ENCODE measurements at places on chromosomes 7 and 10.

DNA sequence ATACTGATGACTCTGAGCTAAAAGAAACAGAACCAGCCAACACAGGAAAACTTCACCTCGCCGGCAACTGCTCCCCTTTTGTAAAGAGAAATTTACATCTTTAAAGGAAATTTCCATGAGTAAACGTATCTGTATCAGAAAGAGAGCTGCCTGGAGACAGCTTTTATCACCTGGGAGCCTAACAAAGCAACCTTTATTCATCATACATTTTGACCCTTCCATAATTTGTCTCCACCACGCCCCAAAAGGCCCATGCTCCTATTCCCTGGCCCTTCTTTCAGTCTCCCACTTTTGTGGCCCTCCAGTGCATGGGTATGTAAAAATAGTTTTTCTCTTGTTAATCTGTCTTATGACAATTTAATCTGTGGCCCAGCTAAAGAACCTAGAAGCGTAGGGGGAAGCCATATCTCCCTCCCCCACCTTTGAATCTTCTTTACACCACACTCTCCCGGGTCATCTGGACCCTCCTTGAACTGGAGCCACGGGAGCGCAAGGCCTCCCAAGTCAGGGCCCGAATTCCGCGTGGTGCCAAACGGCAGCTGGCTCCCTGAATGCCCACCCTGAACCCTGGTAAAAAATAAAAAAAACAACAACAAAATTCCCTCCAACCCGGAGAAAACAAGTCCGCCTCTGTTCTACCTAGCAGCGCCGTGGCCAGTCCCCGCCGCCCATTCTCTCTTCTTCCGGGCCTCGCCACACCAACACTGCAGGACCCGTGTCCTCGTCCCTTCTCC, 15.4 kb upstream of the FKBP9 start:
- DNase-seq, result no peak

GRCh38 chr10:47143473-47143872, 156.5 kb upstream of the GDF10 start:
- no peak for DNase-seq

DNA sequence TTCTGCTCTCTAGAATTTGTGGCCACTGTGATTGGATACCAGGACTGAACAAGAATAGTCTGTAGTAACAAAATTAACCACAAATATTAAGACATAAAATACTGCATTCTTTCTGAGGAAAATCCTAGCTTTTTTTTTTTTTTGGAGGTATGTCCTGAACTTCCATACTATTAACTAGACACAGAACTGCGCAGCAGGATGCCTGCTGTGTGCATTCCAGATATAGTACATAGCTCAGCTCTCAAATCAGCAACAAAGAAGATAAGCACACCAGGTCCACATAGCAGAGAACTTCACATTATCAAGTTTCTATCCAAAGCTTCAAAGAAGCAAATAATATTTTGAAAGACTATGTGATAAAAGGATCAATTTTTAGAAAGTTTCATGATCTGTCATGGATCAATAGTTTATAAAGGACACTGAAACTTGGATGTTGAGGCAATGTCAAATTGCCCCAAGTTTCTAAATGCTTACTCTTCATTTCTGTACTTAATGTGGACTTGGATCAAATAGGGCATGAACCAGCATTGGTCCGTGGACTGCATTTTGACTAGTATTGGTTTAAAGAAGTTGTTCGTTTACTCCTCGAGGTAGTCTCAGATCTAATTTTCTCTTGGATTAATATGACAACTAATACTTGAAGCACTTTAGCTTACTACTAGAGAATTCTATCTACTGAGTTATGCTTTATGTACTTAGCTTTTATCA, 15.4 kb downstream of the NAMPT start:
- no peak for DNase-seq

DNA sequence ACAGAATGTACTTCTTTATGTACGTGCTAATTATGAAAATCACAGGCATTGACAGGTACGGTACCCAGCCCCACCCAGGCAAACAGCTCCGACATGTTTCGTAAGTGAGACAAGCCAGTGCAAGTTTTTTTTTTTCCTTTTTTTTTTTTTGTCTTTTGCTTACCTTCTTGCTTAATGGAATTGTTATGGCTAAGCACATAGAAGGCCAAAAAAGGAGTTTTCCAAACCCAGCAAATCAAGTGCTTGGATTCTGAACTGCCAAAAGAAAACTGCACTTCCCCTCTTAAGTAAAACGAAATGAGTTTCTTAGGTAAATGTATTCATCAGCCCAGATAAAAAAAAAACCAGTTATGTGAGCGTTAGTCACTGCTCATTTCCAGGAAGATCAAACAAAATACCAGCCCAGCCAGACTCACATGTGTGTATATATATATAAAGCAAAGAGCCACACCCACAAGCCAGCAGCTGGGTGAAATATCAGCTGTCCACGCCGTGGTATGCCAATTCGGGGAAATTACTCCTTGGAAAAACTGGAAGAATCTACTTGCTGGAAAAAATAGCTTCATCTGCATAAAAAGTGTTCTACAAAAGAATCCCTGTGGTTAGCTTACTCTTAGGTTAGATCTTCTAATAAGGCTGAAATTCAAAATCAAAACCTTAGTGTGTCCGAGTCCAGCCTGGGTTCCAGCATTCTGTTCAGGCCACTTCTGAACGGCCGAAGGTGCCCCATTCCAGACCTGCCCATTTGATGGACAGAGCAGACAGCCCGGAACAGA, 8.0 kb downstream of the KLF6 start:
- DNase-seq, result peak; percentile 65

DNA sequence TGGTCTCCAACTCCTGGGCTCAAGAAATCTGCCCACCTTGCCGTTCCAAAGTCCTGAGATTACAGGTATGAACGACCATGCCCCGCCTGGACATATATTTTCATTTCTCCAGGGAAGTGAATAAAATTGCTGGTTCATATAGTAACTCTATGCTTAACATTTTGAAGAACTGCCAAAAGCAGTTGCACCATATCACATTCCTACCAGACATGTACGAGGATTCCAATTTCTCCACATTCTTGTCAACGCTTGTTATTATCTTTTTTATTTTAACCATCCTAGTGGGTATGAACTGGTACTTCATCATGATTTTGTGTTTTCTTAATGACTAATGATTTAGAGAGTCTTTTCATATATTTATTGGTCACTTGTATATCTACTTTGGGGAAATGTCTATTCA, 21.9 kb upstream of the CPN1 start:
- DNase-seq, result no peak

- DNase-seq, result no peak
Observed at GRCh38 chr7:126791306-126791705, 461.4 kb downstream of the GRM8 start.

DNA sequence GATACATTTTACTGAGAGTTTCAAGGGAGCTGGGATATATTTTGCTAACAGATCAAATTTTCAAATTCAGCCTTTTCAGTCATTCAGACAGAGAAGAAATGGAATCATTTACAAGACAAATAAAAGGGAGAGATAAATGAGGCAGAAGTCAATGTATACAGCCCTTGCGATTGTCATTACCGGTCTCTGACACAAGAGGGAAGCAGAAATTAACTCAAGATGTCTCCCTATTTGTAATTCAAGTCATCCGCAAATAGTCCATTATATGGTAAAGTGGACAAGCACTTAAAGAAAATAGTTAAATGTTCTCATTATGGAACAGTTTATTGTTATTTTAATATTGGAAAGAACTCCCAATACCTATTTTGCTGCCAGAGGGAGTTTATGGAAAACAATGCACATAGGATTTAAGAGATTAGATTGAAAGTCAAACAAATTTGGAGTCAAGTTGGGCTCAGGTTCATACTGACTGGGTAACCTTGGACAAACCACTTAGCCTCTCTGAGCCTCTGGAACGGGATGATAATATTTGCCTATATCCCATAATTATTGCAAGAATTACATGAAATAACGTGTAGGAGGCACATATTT, 89.3 kb upstream of the PRKCQ start:
- no peak for DNase-seq

DNA sequence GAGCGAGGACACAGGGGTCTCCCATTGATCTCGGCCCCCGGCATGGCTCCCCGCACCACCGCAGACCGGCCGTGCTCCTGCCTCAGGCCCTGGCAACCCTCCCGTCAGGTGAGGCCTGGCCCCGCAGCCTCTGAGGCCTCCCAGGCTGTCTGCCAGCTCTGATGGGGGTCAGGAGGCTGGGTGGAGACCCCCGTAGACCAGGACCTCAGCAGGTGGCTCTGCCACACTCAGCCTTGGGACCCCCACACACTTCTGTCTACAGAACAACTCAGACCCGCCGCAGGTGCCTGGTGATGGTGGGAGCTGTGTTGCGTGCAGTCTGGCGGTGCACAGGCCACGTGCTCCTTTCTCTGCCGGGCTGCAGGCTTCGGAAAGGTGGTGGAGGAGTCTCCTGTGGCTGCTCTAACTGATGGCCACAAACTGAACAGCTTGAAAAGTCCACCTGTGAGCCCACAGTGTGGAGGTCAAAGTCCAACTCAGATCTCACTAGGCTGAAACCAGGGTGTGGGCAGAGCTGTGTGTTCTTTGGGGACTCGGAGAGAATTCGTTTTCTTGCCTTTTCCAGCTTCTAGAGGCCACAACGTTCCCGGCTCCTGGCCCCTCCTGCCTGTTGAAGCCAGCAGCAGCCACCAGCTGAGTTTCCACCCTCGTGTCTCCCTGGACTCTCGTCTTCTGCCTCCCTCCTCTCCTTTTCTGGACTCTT, 62.5 kb downstream of the PWWP2B start:
- DNase-seq, result no peak

DNA sequence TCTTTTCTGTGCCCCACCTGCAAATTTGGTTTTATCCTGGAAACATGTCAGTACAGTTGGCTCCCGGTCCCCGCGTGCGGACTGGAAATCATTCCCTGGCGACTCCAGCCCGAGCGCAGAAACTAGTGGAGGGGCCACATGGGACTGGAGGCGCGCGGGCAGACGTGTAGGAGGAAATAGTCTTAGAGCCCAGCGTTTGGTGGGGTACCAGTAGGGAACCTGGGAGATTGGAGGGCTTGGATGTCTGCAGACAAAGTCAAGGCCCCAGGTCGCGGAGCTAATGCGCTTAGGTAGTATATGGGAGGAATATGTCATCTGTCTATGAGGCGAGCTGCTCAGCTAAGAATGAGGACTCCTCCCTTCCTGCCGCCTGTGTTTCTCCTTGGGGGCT, 1.3 kb downstream of the GALNT17 start:
- DNase-seq, result no peak

GRCh38 chr7:157896774-157897555, 560.2 kb downstream of the DNAJB6 start:
- DNase-seq, result no peak

GRCh38 chr10:58180666-58181065, 87.0 kb downstream of the IPMK start:
- no peak for DNase-seq

DNA sequence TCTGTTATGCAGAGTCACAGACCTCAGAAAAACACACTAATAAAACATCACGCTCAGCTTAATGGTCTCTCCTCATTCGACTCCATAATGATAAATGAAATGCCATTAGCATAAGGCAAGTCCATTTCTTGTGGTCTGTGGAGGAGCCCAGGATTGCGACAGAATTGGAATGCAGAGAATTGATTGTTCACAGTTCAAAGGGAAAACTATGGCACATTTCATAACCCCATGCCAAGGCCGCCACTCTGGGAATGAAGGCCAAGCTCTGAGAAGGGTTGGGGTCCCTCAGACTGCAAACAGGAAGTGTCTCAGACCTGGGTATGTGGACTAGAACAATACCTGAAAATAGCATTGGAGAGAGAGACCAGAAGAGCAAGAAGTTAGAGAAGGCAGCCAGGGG, 398.9 kb downstream of the ADRA2A start:
- no peak for DNase-seq

DNA sequence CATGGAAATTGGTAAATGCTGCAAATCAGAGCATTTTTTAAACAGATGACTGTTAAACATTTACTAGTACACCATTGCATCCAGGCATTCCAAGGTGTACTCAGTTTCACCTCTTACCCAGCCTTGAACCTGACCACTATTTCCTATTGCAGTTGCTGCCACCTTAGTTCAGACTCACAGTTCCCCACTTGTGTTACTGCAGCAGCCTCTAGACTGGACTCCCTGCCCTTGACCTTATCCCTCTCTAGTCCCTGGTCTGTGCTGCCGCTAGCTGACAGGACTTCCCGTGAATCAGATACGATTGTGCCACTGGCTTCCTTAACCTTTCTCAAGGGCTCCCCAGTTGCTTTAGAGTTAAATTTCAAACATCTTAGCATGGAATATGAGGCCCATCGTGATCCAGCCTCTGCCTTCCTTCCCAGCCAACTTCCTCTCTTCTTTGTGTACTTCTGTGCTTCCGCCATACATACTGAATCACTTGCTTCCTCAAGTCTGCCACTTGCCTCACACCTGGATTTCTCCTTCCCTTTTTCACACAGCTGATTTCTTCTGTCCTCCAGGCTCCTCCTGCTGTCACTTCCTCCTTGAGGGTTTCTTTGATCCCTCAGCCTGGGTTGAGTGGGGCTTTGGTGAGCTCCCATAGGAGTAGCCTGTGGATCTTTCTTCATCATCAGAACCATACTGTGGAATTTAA, 118.7 kb upstream of the GJD4 start:
- DNase-seq, result no peak

- no peak for DNase-seq
Observed at GRCh38 chr10:131660427-131660826, 240.4 kb upstream of the PPP2R2D start.

DNA sequence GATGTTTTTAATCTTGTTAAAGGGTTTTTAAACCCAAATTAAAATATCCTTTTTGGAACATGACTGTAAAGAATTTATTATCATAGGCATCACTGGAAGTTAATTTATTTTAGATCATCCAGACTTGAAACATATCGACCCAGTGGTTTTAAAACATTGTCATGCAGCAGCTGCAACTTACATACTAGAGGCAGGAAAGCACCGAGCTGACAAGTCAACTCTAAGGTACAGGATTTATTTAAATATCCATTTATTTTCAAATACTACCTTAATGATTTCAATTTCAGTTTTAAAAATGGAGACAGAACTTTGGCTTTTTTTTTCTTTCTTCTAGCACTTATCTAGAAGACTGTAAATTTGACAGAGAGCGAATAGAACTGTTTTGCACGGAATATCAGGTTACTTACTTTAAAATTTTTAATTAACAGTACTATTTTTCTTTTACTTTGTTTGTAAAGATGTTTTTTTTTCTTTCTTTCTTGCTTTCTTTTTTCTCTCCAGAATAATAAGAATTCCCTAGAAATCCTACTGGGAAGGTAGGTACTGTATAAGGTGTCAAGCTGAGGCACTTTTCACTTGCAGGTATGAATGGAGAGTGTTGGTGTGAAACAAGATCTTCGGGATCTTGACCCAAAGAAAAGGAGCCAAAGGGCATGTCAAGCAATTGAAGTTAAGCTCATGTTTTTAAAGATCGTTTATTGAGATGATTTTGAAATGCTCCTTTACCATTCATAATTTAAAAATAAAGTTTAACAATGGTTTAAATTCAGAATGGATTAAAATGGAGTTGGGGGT, 1.8 kb downstream of the COMMD3 start:
- no peak for DNase-seq

DNA sequence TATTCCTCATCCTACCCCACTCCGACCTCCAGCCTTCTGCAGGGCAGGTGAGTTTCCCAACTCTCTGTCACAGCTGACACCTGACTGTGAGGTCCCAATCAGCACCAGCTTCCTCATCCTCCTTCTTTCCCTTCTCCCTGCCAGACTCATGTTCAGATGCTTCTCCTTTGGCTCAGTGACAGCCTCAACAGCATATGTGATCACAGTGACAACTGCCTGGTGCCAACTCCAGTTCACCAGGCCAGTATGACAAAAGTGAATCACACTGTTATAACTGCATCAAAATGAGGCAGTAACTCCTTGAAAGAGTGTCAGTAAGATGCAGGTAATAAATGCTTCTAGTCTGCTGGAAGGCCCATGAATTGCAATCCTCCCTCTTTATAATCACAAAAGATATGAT, 46.8 kb upstream of the NFE2L3 start:
- DNase-seq, result no peak

- DNase-seq, result no peak
Observed at GRCh38 chr7:28433699-28434219, 21.4 kb downstream of the CREB5 start.

Measured in activated CD4-positive, alpha-beta T cell treated with anti-CD3 and anti-CD28 coated beads for 48 hours (primary cell).